GM06990 (cell line): ENCODE measurements at places on chromosomes 2 and 18.

GRCh38 chr2:118539290-118539689 lies 308.2 kb downstream of the EN1 start:
- DNase-seq, result no peak

DNA sequence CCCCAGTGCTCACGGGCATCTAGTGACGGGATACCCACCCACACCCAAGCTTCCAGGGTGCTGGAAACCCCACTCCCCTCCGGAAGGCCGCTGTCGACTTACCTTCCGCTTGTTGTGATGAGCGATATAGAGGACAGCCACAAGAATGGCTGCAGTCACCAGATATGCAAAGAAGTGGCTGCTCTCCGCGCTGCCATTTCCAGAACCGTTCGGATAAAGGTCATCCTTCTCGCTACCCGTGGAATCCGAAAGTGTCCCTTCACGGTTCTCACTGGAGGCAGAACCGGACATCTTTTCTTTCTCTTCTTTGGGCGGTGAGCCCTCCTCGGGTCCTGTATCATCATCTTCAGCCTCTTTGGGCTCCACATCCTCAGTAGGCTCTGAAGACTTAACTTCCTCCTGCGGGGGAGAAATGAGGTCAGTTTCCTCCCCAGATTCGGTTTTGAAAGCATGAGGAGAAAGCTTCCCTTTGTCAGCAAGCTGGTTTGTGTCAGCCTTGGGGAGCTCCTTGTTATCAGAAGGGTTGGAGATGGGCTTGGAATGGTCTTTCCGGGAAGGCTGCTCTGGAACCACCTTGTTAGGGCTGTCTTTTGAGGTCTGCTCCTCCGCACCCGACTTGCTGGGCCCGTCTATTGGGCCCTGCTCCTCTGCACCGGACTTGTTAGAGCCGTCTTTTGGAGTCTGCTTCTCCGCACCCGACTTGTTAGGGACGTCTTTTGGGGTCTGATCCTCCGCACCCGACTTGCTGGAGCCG lies 1.2 kb downstream of the TGOLN2 start:
- DNase-seq, result peak; percentile 58

DNA sequence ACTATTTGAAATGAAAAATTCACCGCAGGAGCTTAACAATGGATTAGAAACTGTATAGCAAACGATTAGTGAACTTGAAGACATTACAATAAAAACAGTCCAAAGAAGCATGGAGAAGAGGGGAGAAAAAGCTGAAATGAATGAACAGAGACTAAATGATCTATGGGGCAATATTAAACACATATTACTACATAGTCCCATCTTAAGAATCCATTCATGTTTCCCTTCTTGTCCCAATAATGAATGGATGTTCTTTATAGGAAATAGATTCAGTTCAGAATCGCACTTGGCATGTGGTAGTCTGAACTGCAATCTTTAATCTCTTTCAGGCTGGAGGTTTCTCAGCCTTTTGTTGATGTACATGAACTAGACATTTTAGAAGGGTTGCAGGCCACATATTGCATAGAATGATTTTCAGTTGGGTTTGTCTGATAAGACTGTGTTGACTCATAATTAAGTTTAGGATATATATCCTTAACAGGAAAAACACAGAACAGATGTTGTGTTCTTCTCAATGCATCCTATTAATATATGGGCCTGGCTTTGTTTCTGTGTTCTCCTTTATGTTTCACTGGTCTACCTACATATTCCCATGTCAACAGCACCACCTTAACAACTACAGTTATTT lies 27.9 kb downstream of the CCDC88A start:
- DNase-seq, result no peak

- no peak for DNase-seq
These were observed 20.6 kb downstream of the PDE1A start for GRCh38 chr2:182406221-182406620.

- no peak for DNase-seq
These were observed 15.5 kb downstream of the PPP3R1 start for GRCh38 chr2:68236876-68237275.

GRCh38 chr2:168157926-168158325 lies 89.5 kb downstream of the STK39 start:
- no peak for DNase-seq

DNA sequence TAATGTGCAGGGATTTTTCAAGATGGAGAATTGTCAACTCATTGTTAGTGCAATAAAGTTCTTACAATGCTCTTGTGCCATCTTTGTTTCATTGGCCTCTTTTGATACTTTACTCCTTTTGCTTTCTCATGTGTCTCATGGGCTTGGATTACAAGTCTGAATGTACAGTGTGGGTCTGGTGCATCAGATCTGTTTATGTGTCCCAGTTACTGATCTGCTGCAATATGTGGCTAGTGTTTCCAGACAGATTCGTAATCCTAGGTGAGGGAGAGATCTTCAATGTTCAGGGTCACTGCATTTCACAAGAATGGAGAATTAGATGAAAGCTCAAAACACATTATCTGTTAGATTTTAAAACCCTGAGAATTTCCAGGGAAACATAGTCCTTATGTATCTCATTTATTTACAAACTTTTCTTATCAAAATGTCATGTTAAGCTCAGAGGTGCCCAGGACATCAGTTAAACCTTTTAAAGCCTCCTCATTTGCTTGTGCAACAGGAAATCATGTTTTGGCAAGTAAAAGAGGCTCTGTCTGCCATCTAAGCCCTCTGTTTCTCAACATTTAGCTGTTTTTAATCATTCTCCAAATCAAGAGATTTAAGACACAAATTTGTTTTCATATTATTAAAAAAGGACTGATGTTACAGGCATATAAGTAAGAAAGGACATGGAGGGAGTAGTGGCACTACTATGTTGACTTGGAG lies 108.1 kb downstream of the NUP35 start:
- DNase-seq, result no peak

- DNase-seq, result no peak
These were observed 21.6 kb upstream of the SLC20A1 start for GRCh38 chr2:112623913-112624777.

- DNase-seq, result peak; percentile 24
These were observed 39.8 kb upstream of the ADCYAP1 start for GRCh38 chr18:864872-865273.

GRCh38 chr2:12610314-12610713 lies 106.4 kb upstream of the TRIB2 start:
- no peak for DNase-seq

GRCh38 chr2:44100351-44100750 lies 68.3 kb upstream of the PPM1B start:
- no peak for DNase-seq

DNA sequence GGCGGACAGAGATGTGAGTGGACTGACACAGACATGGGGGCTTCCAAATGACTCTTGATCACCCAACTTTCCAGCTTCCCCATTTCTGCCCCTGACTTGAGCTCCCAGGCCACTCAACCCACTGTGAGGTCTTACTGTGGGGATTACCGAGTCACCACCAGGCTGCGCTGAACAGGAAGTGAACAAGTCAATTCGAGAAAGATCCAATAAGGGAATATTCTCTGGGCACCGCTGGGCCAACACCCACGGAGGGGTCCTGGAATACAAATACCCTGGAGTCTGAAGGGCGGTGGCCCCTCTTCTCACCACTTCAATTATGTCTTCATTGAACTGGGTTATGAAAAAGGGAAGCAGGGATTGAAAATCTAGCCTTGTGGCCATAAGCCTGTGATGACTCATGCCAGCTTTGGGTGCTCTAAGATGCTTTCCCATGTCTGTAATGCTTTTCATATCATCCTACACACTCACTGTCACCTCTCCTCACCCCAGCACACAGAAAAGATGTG lies 37.7 kb downstream of the BCL11A start:
- DNase-seq, result peak; percentile 82

GRCh38 chr2:60520151-60520876 lies 33.1 kb downstream of the BCL11A start:
- no peak for DNase-seq

DNA sequence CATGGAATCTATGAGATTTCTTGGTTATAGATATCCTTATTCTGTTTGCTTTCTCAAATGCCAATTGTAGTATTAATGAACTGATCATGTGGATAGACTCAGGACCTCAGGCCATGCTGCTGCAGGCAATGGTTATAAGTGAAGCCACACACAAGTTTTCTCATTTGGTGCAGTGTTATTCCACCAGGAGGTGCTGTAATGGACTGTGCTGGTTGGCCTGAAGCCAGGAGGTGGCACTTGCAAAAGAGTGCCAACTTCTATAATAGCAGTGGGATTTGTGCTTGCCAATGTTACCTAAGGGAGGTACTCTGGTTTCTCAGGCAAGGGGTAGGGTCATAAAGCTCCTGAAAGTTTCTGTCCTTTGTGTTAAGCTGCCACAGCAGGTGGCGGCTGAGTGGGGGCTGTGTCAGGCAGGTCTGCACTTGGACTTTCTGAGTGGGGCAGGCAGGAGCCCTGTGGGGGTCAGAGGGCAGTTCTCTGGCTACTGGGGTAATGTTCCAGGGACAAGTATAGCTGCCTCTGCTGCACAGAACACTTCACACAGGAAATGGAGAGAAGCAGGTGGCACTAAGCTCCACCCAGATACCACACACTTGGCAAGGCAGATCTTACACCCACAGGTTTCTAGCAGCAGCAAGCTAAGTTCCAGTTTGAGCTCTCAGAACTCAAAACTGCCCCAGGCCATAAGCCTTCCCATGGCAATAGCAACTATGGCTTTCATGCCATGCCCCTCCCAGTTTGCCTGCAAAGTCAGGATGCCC lies 352.6 kb upstream of the CWC22 start:
- DNase-seq, result peak; percentile 47

DNA sequence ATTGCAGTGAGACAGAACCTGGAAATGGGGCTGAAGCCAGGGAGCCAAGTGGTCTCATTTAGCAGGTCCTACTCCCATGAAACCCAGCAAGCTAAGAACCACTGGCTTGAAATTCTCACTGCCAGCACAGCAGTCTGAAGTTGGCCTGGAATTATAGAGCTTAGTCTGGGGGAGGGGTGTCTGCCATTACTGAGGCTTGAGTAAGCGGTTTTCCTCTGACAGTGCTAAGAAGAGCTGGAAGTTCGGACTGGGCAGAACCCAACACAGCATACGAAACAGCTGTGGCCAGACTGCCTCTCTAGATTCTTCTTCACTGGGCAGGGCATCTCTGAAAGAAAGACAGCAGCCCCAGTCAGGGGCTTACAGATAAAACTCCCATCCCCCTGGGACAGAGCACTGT lies 305.7 kb upstream of the SETBP1 start:
- DNase-seq, result no peak

DNA sequence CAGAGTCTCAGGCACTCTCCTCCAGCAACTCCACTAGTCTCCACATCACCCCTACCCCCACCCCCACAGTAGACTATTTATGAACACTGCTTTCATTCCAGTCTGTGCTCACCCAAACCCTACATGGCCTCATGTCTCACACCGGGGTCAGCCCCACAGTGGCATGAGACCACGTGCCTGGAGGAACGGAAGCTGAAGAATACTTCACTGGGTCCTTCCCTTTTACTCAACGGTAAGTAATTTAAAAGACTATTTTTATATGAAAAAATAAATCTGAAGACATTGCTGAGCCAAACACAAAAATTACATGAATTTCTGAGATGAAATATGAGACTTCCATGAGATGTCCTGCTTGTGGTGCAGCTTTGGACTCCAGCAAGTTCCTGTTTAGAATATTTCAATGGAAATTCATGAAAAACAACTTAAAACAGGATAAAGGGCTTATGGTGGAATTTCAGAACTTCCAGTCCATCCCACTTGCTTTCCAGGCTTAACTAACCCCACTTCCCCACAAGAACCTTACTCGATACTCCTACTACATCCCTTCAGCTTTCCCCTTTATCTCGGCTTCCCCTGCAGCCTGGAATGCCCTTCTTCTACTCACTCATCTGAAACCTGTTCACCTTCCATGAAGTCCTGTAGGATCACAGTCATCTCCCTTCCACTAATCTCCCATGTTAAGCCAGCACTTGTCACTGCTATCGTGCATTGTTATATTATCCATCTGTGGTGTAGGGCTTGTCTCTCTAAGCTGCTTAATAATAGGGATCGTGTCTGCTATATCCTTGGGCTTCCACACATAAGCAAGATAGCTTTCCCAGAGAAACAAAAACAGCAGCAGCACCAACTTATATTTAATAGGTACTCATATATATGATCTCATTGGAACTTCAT lies 47.9 kb downstream of the SLC14A1 start:
- no peak for DNase-seq

DNA sequence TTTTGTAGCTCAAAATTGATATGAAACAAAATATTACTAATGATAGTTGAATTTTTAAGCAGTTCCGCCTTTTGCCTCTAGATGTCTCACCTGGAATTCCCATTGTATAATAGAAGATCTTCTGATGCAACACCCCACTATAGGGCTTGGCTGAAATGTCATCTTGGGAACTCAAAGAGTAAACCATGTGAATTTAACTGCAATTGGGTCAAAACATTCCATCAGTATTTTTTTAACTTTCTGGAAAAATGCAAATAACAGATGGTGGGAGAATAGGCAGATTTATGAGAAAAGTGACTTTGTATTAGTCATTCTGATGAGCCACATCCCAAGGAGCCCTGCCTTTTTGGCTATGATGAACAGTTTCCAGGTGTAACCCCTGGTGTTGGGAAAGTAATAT lies 489.9 kb downstream of the NYAP2 start:
- no peak for DNase-seq

GRCh38 chr2:99504844-99505584 lies 15.2 kb upstream of the REV1 start:
- DNase-seq, result no peak

DNA sequence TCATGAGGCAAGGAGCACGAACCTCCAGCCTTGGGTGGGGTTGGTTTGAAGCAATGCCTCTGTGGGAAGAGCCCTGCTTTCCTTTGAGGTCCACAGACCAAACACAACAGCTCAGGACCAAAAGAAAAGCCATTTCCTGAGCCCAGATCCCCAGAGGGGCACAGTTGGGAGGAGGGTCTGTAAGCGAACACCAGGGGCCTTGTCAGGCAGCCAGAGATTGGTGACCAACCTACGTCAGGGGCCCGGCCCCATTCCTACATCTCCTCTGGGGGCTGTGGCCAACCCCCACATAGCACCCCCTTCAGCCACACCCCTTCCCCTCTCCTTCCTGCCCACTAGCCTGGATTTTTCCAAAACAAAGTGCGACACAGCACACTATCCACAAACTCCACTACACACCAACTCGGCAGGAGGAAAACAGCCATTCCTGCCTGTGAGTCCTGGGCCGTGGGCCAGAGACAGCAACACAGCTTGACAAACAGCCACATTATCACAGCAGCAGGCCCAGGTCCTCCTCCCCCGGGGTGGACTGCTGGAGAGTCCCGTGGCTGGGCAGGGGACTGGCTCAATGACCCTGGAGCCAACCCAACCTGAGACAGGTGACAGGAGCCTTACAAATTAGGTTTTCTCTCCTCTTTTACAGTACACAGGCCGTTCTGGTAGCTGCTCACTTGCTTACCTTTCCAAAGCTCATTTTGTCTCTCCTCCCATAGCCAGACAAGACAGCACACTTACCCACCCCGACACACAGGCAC lies 98.8 kb downstream of the TNS1 start:
- DNase-seq, result no peak

DNA sequence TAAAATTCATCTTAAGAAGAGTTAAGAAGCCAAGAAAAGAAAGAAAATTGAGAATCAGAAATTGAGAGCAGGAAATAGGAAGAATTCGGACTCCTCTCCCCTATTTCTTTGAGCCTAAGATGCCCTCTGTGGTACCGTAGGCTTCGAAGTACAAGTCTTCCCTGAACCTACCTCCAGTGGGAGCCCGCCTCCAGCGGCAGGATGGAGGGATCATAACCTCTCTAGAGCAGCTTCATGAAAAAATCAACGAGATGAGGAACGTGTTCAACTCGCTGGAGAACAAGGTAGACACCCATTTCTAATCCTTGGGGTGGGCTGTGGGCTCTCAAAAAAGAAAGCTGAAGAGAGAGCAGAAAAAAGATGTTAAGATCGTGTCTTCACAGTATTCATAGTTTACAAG lies 36.3 kb downstream of the ARHGEF33 start:
- no peak for DNase-seq

GRCh38 chr2:28632791-28633190 lies 118.8 kb upstream of the PPP1CB start:
- DNase-seq, result no peak
